Stimulated activated CD8-positive, alpha-beta memory T cell treated with anti-CD3 and anti-CD28 coated beads, Interleukin-15, amount 100 ng/mL, for 24 hours (primary cell): ENCODE measurements at places on chromosomes 5 and 9.

DNA sequence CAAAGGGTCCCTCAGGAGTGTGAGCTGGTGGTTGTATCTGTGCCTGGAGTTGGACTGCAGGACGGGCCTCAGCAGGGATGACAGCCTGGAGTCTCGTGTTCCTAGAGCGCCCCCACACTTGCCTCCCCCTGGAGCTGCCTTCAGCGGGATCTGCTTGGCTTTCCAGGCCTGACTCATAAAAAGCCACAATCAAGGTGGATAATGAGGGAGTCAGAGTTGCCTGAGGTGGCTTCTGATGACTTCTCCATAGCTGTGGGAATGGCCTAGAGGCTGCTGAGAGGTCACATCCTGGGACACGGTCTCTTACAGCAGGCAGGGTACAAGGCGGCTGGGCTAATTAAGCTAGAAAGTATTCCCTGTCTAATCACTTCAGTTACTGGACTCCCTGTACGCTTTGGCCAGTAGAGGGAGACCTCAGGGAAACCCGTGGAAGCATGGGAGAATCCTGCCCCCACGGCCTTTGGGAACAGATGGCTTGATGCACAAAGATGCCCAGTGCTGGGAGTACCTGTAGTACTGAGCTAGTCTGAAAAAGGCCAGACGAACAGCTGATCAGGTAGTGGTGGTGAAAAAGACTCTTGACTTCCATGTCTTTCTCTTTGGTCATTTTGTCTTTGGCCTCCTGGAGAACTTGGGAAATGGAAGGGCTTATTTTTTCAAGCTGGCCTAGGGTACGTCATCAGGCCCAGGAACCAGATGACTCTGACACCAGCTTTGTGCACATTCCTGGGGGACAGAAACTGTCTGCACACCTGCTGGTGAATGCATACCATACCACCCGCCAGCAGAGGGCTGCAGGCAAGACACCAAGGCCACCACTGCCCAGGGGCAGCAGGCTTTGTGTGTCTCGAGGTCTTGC is 16.1 kb upstream of the FRRS1L start:
- no peak for DNase-seq

DNA sequence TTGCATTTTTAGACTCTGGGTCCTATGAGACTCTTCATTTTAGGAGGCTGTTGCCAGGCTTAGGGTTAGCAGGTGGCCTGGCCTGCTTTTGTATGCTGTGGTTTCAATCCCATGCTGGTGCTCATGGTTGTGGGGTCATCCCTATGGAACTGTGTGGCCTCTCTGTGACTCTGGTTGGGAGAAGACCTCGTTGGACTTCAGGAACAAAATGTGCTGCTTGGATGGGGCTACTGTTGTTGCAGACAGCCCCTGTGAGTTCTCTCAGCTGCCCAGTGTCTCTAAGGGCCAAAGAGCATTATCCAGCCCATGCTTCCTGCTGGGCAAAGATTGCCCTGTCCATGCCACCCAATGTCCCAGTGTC is 169.5 kb upstream of the S1PR3 start:
- DNase-seq: no peak

GRCh38 chr5:119338326-119338946 is 17.4 kb upstream of the TNFAIP8 start:
- DNase-seq: no peak

DNA sequence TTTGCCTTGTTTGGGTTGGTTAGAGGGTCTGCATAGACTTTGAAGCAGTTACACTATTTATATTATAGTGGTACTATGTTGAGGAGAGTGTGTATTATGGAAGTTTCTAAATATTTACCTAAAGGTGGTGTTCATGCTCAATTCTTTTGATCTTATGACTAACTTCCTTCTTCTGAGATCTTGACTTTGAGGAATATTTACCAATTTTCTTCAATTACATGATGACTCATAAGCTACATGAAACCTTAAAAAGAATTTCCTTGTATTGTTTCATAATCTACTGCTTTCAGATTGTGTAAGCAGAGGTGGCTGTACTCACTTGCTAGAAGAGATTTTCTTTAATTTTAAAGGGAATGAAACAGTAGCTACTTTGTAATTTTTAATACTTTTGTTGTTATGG is 276.1 kb downstream of the TAF11L14 start:
- DNase-seq: no peak

DNA sequence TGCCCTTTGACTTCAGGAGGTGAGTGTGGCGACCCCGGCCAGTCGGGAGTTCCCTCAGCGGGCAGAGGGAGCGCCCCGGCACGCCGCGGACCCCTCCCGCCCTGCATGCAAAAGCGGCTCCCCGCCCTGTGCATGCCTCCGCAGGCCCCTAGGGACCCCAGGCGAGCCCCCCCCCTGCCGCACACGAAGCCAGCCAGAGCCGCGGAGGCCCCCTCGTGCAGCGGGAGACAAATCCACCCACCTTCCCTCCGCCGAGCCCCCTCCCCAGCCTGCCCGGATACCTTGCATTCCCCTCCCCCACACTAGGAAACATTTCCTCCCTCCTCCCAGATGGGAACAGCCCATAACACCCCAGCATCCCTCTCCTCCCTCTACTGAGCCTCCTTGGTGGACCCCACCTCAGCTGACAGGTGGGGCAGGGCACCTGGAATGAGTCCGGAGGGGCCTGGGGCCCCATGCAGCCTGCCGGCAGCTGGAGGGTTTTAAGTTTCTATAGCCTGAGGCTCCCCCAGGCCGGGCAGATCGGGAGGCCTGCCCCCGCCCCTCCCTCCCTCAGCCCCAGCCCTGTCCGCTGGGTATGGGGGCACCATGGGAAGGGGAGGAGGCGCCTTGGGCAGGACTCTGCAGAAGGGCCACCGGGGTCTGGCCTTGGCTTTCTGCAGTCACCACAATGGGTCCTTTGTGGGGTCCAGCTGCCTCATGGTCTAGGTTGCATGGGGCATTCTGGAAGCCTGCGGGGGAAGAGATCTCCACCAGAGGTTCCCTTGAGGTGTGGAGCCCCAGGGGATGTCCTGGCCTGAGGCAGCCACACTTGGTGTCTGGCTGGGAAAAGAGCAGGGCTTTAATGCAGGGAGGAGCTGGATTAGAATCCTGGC is 601 bp downstream of the ERGIC1 start:
- no peak for DNase-seq

DNA sequence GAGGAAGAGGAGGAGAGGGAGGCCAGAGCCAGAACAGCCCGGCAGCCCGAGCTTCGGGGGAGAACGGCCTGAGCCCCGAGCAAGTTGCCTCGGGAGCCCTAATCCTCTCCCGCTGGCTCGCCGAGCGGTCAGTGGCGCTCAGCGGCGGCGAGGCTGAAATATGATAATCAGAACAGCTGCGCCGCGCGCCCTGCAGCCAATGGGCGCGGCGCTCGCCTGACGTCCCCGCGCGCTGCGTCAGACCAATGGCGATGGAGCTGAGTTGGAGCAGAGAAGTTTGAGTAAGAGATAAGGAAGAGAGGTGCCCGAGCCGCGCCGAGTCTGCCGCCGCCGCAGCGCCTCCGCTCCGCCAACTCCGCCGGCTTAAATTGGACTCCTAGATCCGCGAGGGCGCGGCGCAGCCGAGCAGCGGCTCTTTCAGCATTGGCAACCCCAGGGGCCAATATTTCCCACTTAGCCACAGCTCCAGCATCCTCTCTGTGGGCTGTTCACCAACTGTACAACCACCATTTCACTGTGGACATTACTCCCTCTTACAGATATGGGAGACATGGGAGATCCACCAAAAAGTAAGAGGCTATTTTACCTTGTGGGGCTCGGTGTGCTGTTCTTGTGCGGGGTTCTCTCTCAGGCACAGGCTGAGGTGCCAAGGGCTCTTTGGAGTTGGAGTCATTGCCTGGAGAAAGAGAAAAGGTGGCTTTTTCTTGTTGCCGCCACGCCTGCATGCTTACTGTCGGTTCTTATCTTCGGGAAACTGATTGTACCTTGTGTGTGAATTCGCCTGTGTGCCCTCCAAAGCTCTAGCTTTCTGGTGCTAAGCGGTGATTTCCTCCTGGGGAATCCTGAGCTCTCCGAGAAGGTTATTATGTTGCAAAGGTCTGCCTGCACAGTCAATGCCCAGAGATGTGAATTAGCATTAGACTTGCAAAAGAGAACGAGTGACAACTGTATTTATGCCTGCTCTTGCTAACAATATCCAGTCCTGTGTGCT is at the start of gene ISL1:
Gene ISL1, plus strand, starts transcription at position 318 of the 991 bp plus-strand sequence. Its CDS starts 224 bp downstream, at position 542.
- DNase-seq: no peak

GRCh38 chr5:177304392-177305119 is 957 bp downstream of the PRELID1 start:
- DNase-seq: no peak

DNA sequence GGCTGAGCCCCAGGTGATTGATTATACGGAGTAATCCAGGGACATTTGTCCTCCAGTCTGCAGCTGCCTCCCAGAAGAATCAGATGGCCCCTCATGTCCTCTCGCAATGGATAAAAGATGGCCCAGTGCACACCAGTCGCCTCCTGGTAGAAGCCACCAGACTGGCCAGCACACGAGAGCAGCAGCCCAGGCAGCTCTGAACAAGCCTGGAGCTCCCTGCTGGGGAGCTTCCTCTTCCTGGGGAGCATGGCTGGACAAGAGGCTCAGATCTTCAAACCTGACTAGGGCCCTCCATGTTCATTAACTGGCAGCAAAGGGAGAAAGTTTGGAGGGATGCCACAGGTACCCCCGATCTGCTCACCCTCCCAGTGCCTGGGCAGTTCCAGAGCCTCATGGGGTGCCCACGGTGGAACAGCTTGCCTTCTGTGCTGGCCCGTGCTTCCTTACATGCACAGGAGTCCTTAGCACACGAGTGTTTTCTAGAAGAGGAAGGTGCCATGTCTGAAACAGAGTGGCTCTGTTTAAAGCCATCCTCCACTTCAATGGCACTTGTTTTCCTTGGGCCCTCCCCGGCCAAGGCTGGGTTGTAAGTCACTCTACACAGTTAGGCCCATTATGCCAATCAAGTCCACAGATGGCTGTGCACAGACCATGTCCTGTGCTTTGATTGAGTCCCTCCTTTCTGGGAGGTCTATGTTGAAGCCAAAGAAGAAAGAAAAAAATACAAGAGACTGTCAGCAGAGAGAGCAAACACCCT is 75.6 kb downstream of the PRRT1B start:
- DNase-seq: no peak

GRCh38 chr9:96061293-96061987 is 185.9 kb downstream of the ERCC6L2 start:
- DNase-seq: no peak

DNA sequence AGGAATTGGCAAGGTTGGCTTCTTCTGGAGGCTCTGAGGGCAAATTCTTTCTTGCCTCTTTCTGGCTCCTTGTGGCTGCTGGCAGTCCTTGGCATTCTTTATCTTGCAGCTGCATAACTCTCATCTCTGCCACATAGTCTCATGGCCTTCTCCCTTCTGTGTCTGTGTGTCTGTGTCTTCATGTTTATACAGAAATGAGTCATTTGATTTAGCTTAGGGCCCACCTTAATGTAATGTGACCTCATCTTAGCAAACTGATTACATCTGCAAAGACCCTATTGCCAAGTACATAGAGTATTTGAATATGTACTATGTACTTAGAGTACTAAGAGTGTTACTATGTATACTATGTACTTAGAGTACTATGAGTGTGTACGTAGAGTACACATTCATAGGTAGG is 122.5 kb downstream of the RFK start:
- no peak for DNase-seq

GRCh38 chr9:93592643-93593021 is 16.2 kb downstream of the PHF2 start:
- no peak for DNase-seq

DNA sequence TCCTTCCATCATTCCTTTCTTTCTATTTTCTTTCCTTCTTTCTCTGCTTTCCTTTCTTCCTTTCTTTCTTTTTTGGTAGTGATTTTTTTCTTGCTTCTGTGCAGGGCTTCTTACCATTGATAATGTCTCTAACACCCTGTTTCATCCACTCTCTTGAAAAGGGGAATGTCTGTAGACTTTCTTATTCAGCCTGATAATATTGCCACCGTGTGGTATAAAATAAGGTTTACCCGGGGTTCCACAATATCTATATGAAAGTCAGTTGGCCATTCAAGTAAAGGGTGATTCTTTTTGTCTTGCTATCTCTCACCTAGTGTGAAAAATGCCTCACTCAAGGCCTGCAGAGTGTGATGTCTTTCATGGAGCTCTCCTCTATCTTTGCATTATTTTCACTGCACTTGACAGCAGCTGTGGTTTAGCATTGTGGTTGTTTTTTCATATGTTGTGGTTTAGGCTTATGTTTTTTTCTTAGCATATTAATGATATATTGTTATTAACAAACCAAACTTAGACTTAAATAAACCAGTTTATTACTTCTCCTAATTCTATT is 153.9 kb downstream of the CSNK1G3 start:
- DNase-seq: no peak

DNA sequence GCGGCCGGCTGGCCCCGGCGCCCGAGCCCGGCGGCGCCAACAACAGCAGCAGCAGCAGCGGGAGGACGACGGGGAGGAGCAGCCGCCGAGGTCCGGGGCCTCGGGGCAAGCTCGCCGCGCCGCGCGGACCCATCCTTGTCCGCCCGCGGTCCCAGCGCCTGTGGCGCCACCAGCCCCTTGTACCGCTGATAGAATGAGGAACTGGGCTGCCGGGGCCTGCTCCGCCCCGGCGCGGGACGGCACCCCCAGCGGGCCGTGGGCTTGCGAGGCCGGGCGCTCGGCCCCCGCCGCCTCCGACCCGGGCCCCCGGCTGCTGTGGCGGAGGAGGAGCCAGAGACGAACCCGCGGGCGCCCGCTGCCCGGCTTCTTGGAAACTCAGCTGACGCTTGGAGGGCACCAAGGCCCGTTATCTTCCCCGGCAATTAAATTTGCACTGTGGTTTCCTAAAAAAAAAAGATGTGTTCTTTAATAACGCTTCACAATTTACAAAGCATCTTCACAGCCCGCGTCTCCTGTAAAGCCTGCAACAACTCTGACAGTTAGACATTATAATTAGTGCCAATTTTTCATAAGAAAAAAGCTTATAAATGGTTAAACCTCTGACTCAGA is at the start of gene ARSB:
Gene ARSB, minus strand, starts transcription at position 195 of the 609 bp plus-strand sequence. Its CDS starts 62 bp downstream, at position 133.
- peak; percentile 31 for DNase-seq

- DNase-seq: no peak
Observed at GRCh38 chr5:158637039-158637438, 462.7 kb downstream of the EBF1 start.

DNA sequence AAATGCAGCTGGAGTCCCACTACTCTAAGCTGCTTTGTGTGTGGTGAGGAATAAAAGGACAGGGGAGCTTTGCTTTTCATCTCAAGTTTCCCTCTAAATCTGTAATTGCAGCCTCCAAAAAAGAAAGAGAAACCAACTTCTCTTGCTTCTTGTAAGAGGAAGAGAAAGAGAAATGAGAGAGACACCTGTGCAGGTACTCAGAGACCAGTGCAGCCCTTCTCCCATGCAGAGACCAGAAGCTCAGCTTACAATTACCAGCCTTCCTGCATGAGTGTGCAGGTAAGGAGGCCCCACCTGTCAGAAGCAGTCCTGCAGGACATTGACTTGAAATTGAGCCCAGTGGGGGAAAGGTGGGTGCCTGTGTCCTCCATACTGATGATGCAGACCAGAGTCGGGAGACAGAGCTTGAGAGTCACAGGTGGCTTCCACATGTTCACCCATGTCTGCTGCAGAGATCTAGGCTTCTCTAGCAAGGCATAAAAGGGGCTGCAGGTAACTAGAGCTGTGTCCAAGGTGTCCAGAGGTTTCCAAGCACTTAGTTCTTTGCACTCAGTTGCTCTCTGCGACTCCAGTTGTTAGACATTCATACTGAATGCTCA is 15.3 kb upstream of the MED10 start:
- no peak for DNase-seq
